ENCODE measurements at places on chromosomes 1 and 21.
A peak's percentile ranks its signal among the peaks of the same experiment; 100 is the strongest.

- no peaks in the 10 kb centered on the region for H3K36me3 ChIP-seq
- H3K27me3 ChIP-seq, result peaks cover 4% of the 10 kb centered on the region
- no peak overlapping the region for H3K27ac ChIP-seq
- DNase-seq, result no peak
Measured at GRCh38 chr21:23921670-23922418, 1685.4 kb downstream of the MRPL39 start.

DNA sequence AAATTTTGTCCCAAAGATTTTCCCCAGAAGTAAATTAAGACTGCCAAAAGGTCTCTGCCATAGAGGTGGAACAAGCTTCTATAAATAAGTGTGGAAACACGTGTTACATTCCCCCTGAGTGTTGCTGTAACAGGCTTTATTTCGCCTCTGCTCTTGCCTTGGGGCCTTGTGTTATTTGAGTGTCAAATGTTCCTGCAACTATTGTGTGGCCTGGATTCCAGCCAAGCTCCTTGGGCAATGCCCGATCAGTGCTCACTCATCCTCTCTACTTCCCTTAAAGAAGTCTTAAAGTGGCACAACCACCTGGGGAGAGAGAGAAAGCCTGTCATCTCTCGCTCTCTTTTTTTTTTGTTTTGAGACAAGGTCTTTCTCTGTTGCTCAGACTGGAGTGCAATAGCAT is 156.7 kb downstream of the NR5A2 start:
- no peak overlapping the region for H3K4me3 ChIP-seq
- no peaks in the 10 kb centered on the region for H3K4me1 ChIP-seq
- H3K27ac ChIP-seq, result no peak overlapping the region
- DNase-seq, result no peak

DNA sequence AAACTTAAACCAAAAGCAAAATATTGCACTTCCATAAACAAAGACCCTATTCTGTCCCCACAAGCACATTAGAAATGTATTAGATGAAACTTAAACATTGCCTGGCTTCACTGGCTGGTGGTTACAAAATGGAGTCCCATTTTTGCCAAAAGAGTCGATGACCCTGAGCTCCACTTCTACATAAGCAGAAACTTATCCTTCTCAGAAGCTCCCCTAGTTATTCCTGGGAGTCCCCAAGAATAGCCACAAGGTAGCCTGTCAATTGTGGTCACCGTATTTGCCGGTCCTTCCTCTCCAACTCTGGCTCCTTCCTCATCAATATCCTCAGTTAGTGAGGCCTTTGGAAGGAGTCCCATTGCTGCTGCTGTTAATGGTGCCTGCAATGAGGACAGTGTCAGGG is 37.3 kb downstream of the CDCP2 start:
- H3K4me1 ChIP-seq, result no peaks in the 10 kb centered on the region
- H3K27ac ChIP-seq, result no peak overlapping the region
- no peaks in the 10 kb centered on the region for H3K36me3 ChIP-seq
- H3K4me3 ChIP-seq, result no peak overlapping the region
- DNase-seq, result no peak
- no peaks in the 10 kb centered on the region for H3K27me3 ChIP-seq

DNA sequence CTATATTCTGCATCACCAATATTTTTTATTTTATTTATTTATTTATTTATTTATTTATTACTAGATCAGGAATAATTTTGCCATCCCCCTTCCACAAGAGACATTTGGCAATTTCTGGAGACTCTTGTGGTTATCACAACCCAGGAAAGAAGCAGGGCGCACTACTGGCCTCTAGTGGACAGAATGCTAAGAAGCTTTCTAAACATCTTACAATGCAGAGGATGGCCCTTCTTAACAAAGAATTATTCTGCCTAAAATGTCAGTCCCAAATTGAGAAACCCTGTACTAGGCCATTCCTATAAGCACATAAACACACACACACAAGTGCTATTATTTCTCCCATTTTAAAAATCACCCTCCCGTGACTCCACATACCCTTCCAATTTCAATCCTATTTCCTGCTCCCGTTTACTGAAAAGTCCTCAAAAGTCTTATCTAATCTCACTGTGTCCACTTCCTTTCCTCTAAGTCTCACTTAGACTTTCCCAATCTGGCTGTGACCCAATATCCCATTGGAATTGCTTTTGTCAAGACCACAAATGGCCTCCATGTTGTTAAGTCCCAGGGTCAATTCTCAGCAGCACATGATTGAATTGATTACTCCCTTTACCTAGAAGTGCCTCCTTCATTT is 43.7 kb upstream of the RNF11 start:
- peaks cover 5% of the 10 kb centered on the region for H3K27me3 ChIP-seq
- H3K27ac ChIP-seq, result no peak overlapping the region
- H3K36me3 ChIP-seq, result no peaks in the 10 kb centered on the region
- DNase-seq, result peak; percentile 20

GRCh38 chr1:54028306-54029251 is 10.6 kb upstream of the LDLRAD1 start:
- H3K4me3 ChIP-seq, result no peak overlapping the region
- no peak for DNase-seq
- H3K27me3 ChIP-seq, result no peaks in the 10 kb centered on the region
- H3K4me1 ChIP-seq, result no peaks in the 10 kb centered on the region
- H3K27ac ChIP-seq, result no peak overlapping the region
- peaks cover 27% of the 10 kb centered on the region for H3K36me3 ChIP-seq

DNA sequence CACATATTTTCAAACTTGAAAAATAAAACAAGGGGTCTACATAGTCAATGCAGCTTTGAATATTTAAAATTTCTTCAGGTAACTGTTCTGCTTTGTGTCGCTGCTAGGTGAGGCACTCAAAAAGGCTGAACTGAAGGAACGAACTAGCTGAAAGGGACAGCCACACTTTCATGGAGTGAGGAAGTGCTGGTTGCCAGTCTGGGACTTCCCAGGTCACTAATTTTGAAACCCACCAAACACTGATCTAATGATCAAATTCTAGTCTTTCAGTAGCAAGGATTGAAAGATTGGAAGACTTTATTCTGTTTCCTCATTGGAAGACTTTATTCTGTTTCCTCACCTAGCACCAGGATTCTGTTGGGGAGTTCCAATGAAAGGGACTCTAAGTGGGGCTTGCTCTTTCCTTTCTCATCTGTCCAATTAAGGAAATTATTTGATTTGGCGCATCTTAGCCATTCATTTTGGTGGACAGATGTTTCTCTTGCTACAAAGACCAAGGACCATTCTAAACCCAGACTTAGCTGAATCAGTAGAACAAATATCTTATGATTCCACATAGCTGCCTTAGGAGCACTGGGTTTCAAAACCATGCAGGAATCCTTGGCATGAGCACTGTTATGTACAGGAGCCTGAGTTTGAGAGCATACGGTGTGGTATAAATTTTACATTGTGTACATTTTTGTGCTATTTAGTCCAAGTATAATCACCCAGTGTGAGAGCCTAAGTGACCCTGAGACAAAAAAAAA is 10.9 kb upstream of the ARID1A start:
- no peaks in the 10 kb centered on the region for H3K27me3 ChIP-seq
- H3K27ac ChIP-seq, result no peak overlapping the region
- no peaks in the 10 kb centered on the region for H3K36me3 ChIP-seq

GRCh38 chr1:106700211-106700610 is 356.3 kb upstream of the PRMT6 start:
- H3K27ac ChIP-seq, result no peak overlapping the region
- no peak for DNase-seq
- no peaks in the 10 kb centered on the region for H3K4me1 ChIP-seq
- no peaks in the 10 kb centered on the region for H3K27me3 ChIP-seq
- no peaks in the 10 kb centered on the region for H3K36me3 ChIP-seq

DNA sequence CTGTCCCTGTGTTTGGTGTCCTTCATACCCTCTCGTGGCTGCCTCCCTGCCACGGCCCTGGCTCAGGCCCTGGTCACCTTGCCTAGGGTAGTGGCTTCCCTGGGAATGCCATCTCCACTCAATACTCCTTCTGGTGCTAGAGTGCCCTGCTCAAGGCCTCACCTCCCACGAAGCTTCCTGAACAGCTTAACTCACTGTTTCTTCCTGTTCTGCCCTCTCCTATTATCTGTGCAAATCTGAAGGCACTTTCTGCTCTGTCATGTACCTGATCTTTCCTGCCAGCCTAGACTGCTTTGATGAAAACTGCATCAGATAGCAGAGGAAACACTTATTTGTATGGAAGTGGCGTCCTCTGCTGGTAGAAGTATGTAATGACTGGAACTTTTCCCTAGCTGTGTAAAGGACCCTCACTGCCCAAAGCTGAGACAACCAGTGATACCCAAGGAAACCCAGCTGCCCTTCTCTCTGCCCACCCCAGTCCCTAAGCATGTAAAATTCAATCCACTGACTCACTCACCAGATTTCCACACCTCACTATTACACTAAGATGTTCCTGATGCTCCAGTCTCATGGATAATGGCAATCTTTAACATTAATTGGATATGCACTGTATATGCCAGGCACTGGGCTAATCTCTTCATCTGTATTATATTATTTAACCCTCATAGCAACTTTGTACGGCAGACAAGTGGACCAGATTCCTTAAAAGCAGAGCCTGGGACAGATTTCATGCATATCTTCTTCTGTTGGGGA is 36.2 kb upstream of the BTG2 start:
- no peak overlapping the region for H3K27ac ChIP-seq
- peaks cover 30% of the 10 kb centered on the region for H3K4me1 ChIP-seq
- H3K27me3 ChIP-seq, result no peaks in the 10 kb centered on the region
- H3K4me3 ChIP-seq, result no peak overlapping the region
- no peak for DNase-seq
- no peaks in the 10 kb centered on the region for H3K36me3 ChIP-seq

- H3K27me3 ChIP-seq, result no peaks in the 10 kb centered on the region
- H3K4me1 ChIP-seq, result peaks cover 43% of the 10 kb centered on the region
- peaks cover 70% of the 10 kb centered on the region for H3K36me3 ChIP-seq
- H3K4me3 ChIP-seq, result no peak overlapping the region
- DNase-seq, result no peak
Measured at GRCh38 chr1:26752519-26752918, 35.2 kb upstream of the PIGV start.

DNA sequence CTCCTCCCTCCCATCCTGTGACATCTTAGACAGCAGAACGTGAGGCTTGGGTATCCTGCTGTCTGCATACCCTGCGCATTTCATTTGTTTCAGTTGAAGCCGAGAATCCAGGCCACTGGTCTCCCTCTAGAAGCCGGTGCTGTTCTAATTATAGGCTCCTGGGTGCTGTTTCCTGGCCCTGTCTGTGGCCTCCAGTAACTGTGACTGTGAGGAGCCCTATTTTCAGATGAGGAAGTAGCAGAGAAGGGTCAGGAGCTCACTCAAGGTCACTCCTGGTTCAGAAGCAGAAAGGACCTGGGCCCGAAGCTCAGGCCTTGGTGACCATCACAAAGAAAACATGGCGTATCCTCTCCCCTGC is 24.0 kb downstream of the COQ8A start:
- no peak overlapping the region for H3K4me3 ChIP-seq
- no peaks in the 10 kb centered on the region for H3K27me3 ChIP-seq

- no peak for DNase-seq
- H3K4me3 ChIP-seq, result no peak overlapping the region
- H3K27ac ChIP-seq, result no peak overlapping the region
- H3K27me3 ChIP-seq, result peaks cover 45% of the 10 kb centered on the region
- H3K36me3 ChIP-seq, result no peaks in the 10 kb centered on the region
- H3K4me1 ChIP-seq, result no peaks in the 10 kb centered on the region
Measured at GRCh38 chr1:14598007-14598497, 433 bp upstream of the KAZN start.

DNA sequence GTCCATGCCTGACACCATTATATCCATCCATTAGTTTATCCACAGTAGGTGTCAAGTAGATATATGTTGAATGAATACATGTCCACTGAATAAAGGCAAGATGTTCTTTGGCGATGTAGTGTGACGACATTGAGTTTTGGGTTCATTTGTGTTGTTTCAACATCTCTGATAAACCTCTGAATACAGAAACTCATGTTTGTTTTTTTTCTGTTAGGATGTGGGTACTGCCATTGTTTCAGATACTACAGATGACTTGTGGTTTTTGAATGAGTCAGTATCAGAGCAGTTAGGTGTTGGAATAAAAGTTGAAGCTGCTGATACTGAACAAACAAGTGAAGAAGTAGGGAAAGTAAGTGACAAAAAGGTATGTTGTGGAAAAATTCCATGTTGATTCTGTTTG is 28.1 kb downstream of the MDM4 start:
- peaks cover 51% of the 10 kb centered on the region for H3K4me1 ChIP-seq
- DNase-seq, result no peak
- peak overlapping the region; percentile 54 for H3K4me3 ChIP-seq
- H3K27me3 ChIP-seq, result no peaks in the 10 kb centered on the region
- peaks cover 88% of the 10 kb centered on the region for H3K36me3 ChIP-seq
- H3K27ac ChIP-seq, result peak overlapping the region; percentile 79

All from activated T-helper 2 cell treated with anti-CD3 and anti-CD28 coated beads, Interferon-gamma antibody, Interleukin-2, Interleukin-4, amounts not matched to agents 10 μg/mL and 5 μg/mL and 100 μg/mL, durations not matched to agents 14 hours and 24 hours and 36 hours (primary cell).